ENCODE measurements at places on chromosomes 4 and X. TPM values are rescaled to one million over a fixed set of nuclear protein-coding genes. Genes with fewer than 3 reads are reported as not detected.

Gene ERVMER34-1
- 2.0 TPM for total RNA-seq

Gene RBPJ
- total RNA-seq, result 88.6 TPM

Gene CPE
- 28.9 TPM for total RNA-seq

Gene EIF4E
- 78.9 TPM for total RNA-seq

Gene MAGEB2
- not detected for total RNA-seq

Gene SLC26A1
- total RNA-seq, result 0.39 TPM

Measured in left lung (tissue), 14 donors.